Stimulated activated effector memory CD8-positive, alpha-beta T cell treated with anti-CD3 and anti-CD28 coated beads, Interleukin-12 subunit alpha, Interleukin-12 subunit beta, amount 100 ng/mL, for 72 hours (primary cell): ENCODE measurements at places on chromosomes 2 and 18.

GRCh38 chr2:234273887-234274584, 222.8 kb downstream of the ARL4C start:
- DNase-seq: no peak

DNA sequence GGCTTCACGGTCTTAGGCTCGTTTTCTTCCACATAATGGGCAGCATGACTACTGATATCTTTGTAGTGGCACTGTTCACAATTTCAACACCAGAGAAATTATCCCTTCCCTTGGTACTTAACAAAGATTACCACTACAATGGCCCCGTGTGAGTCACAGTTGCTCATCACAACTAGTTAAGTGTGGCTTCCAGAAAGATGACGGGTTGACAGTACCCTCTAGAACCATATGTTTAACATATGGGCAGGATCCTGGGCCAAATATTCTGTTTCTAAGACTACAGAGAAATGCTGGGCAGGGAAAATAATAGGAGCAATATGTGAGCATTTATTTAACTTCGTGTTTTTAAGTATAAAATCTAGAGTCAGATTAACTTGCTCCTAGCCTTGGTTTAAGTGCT, 780.1 kb upstream of the LINC00305 start:
- no peak for DNase-seq

- DNase-seq: no peak
These were observed 70.8 kb downstream of the DHRS9 start for GRCh38 chr2:169139993-169140767.

DNA sequence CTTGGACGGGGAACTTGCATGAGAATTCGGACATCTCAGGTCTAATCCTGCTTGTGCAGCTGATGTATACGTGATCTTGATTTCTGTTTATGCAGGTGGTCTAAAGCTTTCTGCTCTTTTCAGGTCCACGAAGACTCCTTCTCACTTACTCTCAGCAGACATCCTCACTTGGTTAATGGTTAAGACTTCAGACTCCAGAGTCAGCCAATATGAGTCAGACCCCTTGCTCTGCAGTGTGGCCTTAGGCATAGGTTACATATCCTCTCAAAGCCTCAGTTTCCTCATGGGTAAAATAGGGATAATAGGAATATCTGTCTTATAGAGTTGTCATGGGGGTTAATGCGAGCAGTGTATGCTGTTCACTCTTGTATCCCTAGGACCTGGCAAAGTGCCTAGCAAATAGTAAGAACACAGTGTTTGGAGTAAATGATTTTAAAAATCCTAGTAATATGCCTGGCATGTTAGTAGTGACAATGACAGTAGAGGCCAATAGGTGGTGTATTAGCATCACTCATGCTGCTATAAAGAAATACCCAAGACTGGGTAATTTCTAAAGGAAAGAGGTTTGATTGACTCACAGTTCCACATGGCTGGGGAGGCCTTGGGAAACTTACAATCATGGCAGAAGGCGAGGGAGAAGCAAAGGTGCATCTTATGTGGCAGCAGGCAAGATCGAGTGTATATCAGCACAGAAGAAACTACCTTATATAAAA, 42.3 kb downstream of the XRCC5 start:
- no peak for DNase-seq

DNA sequence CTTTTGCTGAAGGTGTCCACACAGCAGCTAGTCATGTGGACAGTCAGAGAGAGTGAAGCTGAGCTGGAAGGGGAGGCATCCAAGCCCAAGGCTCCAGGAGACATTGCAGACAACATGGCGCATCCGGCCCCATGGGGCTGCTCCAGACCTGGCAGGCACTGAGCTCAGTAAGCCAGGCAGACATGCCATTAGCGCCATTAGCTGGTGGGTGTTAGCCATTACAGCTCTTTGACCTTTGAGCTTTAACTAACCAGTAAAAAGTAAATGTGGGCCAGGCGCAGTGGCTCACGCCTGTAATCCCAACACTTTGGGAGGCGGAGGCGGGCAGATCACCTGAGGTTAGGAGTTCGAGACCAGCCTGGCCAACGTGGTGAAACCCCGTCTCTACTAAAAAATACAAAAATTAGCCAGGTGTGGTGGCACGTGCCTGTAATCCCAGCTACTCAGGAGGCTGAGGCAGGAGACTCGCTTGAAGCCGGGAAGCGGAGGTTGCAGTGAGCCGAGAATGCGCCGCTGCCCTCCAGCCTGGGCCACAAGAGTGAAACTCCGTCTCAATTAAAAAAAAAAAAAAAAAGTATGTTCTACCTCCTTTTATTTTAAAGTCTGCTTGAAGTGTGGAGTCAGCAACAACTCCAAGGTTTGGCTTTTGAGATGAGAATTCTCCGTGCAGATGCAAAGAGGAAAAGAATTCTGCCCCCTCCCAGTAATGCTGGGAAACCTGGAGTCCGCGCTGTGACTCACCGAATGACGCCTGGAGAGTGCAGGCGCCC, 69.4 kb downstream of the TWSG1 start:
- DNase-seq: no peak

GRCh38 chr2:97913846-97914245, 81.9 kb downstream of the TMEM131 start:
- no peak for DNase-seq

- DNase-seq: no peak
These were observed 2.2 kb downstream of the RNU4ATAC start for GRCh38 chr2:121532894-121533293.

GRCh38 chr18:9334973-9335696, 562 bp downstream of the TWSG1 start:
- DNase-seq: no peak

- no peak for DNase-seq
These were observed 17.6 kb downstream of the CDC42EP3 start for GRCh38 chr2:37653805-37654378.

- no peak for DNase-seq
These were observed 468.2 kb downstream of the EPHA4 start for GRCh38 chr2:221103930-221104329.

DNA sequence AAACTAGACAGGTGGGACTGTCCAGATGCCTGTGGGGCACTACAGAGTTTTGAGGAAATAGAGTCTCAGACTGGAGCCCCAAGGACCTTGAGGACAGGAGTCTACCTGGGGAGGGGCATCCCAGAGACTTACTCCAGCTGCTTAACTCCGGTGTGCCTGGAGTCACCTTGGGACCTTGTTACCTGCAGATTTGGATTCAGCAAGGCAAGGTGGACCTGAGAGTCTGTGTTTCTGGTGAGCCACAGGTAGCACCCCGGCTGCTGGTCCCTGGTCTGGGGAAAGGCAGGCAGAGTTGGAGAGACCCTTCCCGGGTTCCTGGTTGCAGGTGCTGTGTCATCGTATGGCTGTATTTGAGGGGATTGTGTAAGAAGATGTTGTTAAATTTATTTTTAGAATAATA, 102.4 kb downstream of the AGAP1 start:
- DNase-seq: no peak

DNA sequence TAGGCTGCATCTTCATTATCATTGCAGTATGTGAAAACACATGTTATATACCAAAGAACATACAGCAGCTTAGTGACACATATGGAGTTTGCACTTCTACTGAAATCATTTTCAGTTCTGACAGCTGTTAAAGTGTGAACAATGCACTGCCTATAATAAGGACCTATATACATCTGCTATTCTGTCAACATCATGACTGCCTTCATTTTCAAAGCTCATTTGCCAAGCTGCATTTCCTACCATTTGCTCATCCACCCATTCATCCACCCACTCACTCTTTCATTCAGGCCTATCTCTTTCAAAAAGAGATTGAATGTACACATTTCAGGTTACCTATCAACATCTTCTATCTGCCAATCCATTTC, 81.7 kb upstream of the STK17B start:
- no peak for DNase-seq

- DNase-seq: no peak
These were observed 38.9 kb upstream of the ATIC start for GRCh38 chr2:215272918-215273317.

GRCh38 chr2:200382874-200383273, 76.4 kb downstream of the SPATS2L start:
- DNase-seq: no peak

- DNase-seq: no peak
These were observed 89.7 kb downstream of the CRIM1 start for GRCh38 chr2:36445185-36445866.

GRCh38 chr2:120910164-120910563, 174.5 kb downstream of the GLI2 start:
- DNase-seq: no peak

GRCh38 chr2:113203901-113204519, 30.2 kb downstream of the PSD4 start:
- DNase-seq: peak; percentile 83

DNA sequence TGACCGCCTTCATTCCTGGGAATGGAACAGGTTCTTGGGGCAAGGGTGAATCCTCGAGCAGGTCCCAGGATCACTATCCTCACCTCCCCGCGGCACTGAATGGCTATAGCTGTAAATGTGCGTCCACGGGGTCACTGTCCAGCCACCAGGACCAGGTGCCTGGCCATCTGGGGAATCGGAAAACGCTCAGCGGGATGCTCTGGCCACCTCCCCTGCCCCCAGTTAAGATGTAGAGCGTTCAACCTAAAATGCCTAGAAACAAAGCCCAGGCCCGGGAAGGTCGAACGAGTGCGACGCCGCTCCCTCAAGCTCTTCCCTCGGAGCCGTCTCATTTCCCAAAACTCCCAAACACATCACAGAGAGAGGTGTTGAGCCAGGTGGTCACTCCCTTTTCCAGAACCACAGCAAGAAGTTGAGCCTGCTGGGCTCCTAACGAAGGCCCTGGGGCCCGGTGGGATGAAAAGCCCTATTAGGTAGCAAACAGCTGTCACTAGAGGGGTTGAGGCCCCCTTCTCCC, 795 bp upstream of the CAPN10 start:
- DNase-seq: no peak

DNA sequence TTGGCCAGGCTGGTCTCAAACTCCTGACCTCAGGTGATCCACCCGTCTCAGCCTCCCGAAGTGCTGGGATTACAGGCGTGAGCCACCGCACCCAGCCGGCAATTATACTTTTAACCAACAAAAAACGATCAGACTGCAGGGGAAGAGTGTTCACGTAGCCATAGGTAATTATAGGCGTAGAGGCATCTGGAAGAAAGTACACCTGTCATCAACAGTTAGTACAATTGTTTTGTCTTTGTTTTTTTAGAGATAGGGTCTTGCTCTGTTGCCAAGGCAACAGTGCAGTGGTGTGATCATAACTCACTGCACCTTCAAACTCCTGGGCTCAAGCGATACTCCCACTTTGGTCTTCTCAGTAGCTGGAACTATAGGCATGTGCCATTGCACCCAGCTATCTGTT, 20.0 kb downstream of the ST3GAL5 start:
- DNase-seq: no peak

DNA sequence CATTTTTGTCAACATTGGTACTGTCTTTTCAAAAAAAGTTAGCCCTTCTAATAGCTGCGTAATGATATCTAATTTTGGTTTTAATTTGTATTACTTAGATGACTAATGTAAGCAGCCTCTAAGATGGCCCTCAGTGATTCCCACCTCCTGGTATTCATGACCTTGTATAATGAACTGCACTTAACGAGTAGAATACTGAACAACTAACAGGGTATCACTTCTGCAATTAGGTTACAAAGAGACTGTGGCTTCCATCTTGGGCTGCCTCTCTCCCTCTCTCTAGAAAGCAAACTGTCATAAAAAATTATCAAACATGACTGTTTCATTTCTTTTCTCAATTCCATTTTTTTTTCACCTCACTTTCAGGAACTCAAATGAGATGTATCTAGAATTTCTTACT, 120.9 kb downstream of the RNF152 start:
- DNase-seq: no peak

DNA sequence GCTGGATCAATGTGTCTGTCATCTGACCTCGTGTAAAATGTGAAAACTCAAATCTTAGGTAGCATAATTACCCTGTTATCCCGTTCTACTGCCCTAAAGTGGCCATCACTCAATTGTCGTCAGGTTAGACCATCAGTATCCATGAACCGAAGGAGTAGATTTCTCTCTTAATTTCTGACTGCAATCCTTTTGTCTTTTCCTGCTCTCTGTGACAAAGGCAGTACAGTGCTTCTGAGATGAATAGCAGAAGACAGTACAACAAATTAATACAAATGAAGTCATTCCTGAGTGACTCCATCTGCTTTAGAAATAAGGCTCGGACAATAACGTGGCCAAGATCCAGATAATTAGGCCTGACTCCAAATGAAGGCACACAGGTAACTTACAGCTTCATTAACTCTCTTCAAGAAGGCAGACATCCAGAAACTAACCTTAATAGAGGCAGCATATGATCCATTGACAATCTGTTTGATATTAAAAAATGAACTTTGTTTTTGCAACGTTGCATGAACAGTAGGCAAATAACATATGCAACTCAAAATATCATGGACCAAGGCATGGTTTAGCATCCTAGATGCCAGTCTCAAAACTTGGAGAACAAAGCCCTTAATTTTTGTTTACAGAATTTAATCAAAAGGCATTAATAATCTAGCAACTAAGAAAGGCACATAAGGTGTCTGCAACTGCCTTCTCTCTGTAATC, 96.7 kb upstream of the CDH20 start:
- DNase-seq: no peak

- DNase-seq: no peak
These were observed 29.5 kb downstream of the BCL11A start for GRCh38 chr2:60523963-60524362.

- DNase-seq: no peak
These were observed 65.0 kb downstream of the LINC00305 start for GRCh38 chr18:64083916-64084315.

DNA sequence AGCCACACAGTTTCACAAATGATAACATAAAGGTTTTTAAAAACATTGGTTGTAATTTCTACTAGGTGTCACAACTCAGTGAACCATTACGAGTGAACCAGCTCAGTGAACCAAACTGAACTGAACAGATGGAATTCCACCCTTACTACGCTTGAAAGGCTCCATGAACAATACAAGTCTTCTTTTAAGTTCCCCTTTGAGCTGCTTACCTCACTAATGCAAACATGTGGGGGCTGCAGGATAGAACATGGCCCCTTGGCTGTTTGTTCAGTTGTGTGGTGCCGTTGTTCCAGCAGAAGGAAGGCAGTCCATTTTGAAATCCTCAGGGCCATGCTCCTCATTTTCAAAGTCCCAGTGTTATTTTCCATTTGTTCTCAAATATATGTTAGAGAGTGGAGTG, 30.7 kb upstream of the KLHL14 start:
- no peak for DNase-seq

DNA sequence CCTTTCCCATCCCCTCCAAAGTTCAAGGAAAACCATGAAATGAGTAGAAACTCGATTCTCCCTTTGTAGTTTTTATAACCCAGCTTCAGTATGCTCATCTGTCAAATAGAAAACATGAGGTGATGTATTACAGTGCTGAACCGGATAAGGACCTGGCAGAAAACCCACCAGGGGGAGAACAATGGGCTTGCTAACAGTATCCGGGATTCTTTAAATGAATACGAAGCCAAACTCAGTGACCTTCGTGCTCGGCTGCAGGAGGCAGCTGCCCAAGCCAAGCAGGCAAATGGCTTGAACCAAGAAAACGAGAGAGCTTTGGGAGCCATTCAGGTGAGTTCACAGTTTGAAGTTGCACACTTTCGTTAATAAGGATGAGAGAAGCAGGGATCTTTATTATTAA, 113.6 kb upstream of the TTC39C start:
- no peak for DNase-seq
